ENCODE measurements at places on chromosomes 7 and 10. TPM values are rescaled to one million over a fixed set of nuclear protein-coding genes. Genes with fewer than 3 reads are reported as not detected.
A peak's percentile ranks its signal among the peaks of the same experiment; 100 is the strongest.

Gene ATG9B
- 0.89 TPM for total RNA-seq

GRCh38 chr10:76236356-76236755 is 804.9 kb downstream of the LRMDA start:
- DNase-seq: no peak

Gene URGCP
- total RNA-seq: 60.4 TPM

DNA sequence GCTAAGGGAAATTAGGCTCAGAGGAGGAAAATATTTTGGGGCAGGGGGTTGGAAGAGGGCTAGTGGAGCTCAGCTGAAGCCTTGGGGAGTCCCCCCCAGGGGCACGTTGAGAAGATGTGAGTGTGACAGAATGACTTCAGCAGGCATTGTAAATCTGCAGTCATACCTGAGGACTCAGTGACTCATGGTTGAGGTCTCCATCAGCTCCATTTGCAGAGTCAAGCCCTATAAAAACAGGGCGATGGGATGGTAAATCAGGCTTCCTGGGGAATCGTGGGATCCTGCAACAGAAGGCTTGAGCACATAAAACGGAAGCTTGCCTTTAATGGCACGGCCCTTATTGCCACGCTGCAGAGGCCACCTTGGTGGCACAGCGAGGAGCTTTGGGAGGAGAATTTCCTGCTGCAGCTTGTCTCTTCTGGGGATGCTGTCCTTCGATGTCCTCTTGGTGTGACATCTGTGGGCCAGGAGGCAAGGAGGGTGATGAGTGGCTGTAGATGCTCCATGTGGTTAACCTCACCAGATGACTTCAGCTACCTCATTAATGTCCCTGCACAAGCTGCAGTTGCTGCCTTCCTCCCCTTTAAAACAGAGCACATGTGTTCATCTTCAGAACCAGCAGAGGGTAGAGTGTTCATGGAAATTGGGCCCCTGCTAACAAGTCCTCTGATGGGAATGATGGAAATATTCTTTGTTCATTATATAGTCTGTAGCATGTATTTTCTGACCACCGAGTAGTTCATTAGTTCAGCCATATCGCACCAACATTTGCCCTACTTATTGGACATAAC is 285.9 kb downstream of the LRMDA start:
- no peak for DNase-seq

GRCh38 chr7:1220977-1221745 is 11.5 kb upstream of the UNCX start:
- no peak for DNase-seq

DNA sequence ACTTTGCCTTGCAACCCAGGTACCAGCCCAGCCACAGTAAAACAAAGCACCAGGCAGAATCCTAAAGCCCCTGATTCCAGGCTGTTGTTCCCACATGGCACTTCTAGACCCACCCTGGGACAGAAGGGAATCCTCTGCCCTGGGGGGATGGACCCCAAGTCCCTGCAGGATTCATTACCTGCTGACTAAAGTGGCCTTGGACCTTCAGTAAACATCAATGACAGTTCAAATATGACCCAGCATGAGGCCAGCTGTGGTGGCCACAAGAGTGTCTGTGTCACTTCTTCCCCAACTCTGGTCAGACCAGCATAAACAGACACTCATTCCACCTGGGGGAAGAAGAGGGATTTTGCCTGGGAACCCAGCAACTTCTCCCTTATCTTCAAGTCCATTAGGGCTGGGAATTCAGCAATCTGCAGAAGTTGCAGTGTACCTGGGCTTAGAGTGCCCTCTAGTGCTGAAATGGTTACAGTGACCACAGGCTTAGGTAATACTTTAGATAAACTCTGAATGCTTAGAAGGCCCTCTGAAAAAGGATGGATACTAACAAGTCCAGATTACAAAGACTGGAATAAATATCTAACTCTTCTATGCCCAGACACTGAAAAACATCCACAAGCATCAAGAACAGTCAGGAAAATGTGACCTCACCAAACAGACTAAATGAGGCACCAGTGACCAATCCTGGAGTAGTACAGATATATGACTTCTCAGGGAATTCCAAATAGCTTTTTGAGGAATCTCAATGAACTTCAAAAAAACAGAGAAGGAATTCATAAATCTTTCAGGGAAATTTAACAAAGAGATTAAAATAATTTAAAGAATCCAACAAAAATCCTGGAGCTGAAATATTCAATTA is 108.5 kb upstream of the TMEM168 start:
- DNase-seq: peak; percentile 82

DNA sequence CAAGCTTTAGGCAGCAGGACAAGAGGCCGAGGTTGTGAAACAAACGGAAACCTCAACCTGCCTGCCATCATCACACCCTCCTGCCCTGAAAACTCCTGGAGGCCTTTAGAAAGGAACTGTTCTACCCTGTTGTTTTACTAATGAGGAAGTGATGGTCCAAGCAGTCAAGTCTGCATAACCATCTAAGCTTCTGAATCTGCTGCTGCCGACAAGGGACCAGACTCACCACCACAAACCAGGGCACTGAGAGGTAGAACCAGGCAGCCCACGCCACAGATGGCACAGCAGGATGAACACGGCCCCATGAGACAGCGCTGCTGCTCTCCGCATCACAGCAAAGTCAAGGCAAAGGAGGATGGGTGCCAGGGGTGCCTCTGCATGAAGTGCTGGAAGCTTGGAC is 209.4 kb downstream of the CELF2 start:
- DNase-seq: no peak

Gene ITIH2
- not detected for total RNA-seq

Gene DENND2A
- 8.4 TPM for total RNA-seq

DNA sequence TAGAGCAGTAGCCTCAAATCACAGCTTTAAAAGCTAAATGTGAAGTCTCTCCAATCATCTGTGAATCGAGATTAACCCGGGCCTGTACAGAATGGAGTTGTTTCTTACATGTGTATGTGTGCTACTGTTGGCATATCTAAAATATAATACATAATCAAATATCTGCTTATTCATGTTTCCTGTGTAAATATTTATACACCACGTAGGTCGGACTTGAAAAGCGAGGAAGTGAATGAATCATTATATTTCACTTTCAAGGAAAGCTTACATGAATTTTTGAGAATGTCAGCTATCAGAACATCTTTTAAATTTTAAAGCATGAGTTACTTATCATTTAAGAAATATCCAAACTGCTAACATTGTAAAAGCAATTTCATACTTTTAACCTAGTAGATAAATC is 233.3 kb downstream of the SLC25A13 start:
- no peak for DNase-seq

DNA sequence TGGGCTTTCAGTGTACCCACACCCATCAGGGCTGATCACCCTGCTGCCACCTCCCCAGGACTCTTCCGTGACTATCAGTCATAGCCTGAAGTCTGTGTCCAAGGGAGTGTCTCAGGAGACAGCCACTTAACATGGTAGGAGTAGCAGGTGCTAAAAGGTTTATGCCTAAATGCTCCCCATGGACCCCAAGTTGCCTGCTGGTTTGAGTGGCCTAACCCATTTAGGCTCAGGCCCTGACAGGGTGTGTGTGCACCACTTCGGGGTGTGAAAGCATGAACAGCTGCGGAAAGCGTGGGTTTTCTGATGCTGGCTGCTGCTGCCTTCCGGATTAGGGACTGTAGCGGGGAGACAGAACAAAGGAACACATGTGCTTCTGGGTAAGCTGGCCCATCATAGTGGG is 93.2 kb upstream of the SAMD8 start:
- DNase-seq: no peak

DNA sequence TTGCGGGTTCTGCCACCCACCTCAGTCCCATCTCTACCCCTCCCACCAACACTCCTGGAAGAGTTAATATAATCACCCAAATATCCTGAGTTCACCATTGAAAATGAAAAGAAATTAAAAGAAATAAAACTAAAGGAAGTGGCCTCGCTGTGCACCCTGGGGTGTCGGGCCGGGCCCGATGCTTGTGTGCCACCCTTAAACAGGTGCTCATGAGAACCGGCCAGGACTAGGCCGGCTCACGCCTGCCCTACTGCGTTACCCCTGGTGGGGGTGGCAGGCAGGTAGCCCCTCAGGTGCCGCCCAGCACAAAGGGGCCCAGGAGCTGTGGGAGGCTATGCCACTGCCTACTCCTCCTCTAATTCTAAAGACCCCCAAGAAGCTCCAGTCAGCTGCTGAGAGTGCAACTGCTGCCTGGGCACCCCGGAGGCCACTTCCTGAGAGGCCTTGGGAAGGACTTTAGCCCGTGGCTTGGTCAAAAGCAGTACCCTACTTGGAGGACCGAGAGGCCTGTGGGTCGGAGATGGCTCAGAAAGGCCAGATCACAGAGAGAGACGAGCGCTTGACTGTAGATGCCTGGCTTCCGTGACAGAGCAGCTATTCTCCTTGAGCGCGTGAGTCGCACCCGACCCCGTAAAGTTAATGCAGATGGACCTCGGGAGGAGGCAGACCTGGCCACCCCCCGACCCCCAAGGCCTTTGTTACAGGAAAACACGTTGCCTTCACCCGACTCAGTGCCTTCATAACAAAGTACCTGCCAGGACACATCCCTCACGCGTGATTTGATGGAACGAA is 51.0 kb upstream of the PPP2R2D start:
- no peak for DNase-seq

- no peak for DNase-seq
These were observed 202.0 kb downstream of the WDR11 start for GRCh38 chr10:121053151-121053550.

DNA sequence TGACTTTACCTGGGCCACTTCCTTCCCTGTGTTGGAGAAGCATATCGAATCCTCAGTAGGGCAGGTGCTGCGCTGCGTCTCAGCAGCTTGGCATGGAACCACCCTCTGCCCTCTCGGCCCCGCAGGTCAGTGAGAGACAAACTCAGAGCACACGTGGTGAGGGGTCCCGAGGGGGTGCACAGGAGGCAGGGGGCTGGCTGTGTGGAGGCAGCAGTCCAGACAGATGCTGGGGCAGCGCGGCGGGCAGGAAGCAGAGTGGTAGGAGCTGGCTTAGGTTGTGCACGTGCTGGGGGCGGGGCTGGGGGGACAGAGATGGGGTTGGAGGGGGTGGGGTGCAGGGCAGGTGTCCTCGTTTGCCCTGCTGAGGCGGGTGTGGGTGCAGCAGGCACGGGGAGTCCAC is 33.1 kb downstream of the NUB1 start:
- DNase-seq: no peak

GRCh38 chr7:32299133-32299702 is 191.0 kb downstream of the LSM5 start:
- DNase-seq: no peak

DNA sequence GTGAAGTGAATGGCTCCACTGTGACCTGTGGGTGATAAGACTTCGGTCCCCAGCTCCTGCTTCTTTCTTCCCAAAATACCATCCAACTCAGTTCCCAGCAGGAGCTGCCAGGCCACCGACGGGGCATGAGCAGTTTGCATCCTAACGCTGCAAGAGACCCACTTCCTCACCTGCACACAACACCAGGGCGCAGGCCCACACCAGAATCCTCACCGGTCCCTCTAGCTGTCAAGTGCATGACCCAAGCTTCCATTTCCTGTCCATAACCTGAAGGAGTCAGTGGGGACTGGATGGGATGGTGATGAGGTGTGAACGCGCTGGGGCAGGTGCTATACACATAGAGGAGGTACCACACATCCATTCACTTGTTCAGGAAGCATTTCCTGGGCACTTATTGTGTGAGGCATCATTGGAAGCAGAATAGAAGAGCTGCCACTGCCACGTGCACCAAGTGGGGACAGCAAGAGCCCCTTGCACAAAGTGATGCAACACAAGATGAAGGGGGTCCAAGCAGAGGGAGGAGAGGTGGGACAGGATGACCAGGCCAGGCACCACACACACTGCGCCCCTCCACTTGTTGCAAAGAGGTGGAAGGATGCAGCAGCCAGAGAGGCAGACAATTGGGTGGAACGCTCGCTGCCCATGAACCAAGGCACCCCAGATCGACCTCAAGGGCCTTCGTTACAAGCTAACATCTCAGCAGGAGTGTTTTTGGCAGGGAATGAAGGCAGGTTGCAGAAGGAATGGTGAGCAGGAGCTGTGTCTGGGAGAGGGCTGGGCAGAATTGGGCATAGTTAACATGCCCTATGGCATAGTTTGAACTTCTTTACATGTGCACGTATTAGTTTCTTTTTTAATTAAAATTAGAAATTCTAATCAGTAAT is 605.8 kb upstream of the MGMT start:
- no peak for DNase-seq

- DNase-seq: no peak
These were observed 59.2 kb upstream of the ANTXRL start for GRCh38 chr10:46227571-46227935.

Gene HOXA5
- total RNA-seq: 23.8 TPM

DNA sequence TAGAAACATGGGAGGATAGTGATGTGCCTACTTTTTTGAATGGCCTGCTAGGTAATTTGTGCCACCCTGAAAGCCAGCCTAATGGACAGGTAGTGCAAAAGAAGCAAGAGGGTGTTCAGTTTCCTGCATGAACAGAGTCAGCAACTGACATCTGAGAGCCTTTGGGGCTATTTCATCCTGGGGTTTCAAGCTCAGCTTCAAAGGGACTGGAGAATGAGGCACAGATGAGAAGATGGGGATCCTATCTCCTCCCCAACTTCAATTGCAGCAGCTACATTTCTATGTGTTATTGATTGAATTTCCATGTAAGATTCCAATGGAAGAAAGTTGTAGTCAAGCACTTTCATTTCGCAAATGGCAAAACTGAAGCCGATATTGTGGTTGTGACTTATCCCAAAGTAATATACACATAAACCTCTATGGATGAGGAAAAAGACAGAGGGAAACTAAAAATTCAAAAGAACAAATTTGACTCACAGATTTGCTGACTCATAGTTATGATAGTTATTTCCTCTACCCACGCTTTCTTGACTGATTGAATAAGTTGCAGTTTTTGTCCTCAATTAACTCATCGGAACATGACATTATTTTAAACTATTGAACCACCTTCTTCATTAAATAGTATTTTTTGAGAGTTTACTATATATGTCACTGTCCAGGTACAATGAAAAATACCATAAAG is 42.6 kb upstream of the NRP1 start:
- DNase-seq: no peak

DNA sequence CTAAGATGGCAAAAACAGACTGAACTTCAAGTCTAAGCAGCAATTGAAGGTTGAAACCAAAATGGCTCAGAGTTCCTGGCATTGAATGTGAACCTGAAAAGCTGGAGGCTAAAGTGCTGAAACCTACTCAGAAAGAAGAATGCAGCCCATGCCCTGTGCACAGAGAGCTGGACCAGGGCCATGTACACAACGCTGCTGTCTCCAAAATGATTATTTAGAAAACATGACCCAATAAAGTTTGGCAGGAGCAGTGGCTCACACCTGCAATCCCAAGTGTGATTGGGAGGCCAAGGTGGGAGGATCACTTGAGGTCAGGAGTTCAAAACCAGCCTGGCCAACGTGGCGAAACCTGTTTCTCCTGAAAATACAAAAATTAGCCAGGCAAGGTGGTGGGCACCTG is 158.9 kb downstream of the AKR1D1 start:
- DNase-seq: no peak

Gene CALML5
- total RNA-seq: not detected

Gene RFC2
- 23.7 TPM for total RNA-seq

- DNase-seq: no peak
These were observed 140.6 kb downstream of the PTPN20 start for GRCh38 chr10:47051741-47052238.

Gene SCIN
- 77.1 TPM for total RNA-seq

Measured in mucosa of descending colon (tissue), 3 donors.